ENCODE measurements at places on chromosomes 4 and X.
A peak's percentile ranks its signal among the peaks of the same experiment; 100 is the strongest.

DNA sequence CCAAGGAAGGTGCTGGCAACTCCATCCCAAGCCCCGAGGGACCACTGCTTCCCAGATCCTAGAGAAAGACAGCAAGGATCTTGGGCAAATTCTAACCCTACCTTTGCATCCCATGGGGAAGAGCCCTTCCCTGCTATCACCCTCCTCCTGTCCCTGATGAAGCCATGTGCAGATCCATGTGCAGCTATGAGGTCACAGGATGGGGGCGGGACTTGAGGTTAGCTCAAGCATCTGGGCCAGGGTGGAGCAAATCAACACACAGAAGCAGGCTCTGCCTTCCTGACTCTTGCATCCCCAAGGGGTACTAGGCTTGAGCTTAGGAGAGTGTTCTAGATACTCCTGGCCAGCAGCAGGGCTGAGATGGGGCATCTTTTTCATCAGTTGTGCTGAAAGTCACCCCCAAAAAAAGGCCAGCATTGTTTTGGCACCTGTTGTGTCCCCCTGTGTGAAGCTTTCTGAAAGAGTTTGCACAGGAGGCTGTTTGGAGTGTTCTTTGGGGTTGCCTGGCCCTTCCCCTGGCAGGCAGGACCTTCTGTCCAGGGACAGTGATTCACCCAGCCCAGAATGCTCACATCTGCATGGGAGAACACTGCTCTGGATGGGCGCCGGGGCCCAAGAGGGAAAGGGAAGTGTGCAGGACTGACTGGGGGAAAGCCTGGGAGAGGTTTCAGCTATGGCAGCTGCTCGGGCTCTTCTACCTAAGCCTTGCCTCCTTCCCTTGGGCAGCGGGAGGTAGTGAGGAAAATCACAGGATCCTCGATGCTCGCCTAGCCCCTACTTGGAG lies 50.8 kb downstream of the PRPS1 start:
- peak; percentile 10 for DNase-seq

DNA sequence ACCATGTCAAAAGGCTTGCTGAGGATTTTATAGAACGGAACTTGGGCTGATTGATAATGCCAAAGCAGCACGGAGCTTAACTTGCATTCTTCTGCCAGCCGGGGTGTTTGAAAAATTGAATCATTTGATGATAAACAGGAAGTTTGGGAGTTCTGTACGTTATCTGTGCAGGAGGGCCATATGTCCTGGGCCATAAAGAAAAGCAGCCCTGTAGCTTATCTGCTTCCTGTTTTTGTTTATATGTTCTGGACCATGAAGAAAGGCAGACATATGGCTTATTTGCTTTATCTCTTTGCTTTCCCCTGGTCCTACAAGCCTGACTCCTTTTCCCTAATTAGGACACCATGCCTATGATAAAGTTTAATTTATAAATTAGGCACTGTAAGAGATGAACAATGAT lies 62.4 kb downstream of the HOPX start:
- DNase-seq: no peak

GRCh38 chr4:111671756-111672155 lies 473.5 kb upstream of the FAM241A start:
- DNase-seq: no peak

DNA sequence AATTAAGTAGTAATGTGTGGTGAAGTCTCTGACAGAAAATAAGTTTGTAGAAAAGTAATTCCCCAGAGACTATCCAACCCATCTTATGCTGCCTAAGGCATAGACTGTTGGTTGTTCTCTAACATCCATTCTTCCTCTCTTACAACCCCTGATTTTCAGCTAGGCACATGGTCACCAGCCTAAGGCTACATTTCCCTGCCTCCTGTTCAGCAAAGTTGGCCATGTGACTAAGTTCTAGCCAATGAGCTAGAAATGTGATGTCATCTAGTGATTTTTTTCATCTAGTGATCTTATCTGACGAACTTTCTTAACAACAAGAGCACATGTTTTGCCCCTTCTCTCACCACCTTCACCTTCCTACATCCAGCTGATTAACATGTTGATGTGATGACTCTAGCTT lies 102.3 kb upstream of the S100G start:
- DNase-seq: no peak

DNA sequence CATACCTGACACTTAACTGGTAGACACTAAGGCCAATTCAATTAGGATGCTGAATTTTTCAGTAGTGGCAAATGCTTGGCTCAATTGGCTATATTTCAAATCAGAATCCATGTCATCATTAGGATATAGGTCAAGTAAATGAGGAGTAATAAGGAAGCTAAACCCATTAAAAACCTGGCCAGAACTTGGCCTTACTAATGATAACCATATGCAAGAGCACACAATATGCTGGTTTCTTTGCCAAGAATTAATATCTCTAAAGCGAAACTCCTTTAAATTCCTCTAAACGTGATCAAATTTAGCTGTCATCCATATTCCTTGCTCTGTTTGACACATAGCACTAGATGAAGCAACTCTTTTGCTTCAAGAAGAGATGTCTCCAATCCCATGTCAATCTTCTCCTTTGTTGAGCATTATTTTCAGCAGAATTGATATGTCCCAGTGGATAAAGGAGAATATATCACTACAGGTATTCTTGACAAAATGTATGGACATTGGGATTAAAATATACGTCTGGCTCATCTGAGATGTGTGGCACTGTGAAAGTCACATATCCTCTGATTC lies 206.1 kb upstream of the ANKRD50 start:
- DNase-seq: no peak

GRCh38 chr4:127196655-127197352 lies 436.0 kb upstream of the INTU start:
- no peak for DNase-seq

DNA sequence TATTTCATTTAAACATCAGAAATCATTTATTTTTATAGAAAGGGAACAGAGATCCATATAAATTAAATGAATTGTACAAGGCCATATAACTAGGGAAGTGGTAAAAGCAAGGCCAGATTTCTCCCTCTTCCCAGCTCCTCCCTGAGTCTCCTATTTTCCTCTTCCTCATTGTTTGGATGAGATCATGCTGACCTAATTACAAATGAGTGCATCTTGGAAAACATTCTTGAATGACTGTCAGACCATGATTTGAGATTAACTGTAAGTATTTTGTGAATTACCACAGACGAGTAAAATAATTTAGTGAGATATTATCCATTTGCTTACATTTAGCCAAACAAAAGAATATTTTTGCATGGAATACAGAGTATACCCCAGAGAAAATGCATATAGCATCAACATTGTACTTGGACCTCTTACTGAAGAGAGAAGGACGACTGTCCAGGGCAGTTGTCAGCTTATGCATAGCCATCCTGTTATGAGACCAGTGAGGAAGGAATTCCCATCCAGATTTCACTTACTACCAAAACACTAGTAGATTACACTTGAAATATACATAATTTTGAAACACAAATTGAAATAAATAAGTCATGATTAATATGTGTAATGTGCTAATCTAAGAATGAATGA lies 47.3 kb downstream of the SLAIN2 start:
- DNase-seq: no peak

DNA sequence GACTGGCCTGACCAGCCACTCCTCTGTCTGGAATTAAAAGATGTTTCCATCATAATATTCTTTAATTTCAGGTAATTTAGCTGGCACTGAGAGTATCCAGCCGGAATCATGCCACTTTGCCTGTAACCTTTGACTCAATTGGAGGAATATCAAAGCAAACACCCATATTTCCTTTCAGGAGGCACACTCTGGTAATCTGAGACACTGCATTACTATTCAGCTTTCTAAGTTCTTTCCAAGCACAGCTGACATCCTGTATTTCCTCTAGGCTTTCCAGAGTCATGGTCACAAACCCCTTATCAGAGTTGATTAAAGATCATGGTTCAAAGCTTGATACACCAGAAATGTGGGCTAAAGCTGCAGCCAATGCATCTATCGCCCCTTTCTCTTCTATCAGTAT lies 29.3 kb downstream of the INTS12 start:
- DNase-seq: no peak

- no peak for DNase-seq
These were observed 38.4 kb downstream of the METAP1 start for GRCh38 chr4:99033956-99034355.

- no peak for DNase-seq
These were observed 24.8 kb downstream of the CYTL1 start for GRCh38 chr4:4994312-4995097.

- no peak for DNase-seq
These were observed 181.1 kb upstream of the GPRIN3 start for GRCh38 chr4:89488736-89489135.

- no peak for DNase-seq
These were observed 213.8 kb upstream of the PACRGL start for GRCh38 chr4:20486433-20486832.

DNA sequence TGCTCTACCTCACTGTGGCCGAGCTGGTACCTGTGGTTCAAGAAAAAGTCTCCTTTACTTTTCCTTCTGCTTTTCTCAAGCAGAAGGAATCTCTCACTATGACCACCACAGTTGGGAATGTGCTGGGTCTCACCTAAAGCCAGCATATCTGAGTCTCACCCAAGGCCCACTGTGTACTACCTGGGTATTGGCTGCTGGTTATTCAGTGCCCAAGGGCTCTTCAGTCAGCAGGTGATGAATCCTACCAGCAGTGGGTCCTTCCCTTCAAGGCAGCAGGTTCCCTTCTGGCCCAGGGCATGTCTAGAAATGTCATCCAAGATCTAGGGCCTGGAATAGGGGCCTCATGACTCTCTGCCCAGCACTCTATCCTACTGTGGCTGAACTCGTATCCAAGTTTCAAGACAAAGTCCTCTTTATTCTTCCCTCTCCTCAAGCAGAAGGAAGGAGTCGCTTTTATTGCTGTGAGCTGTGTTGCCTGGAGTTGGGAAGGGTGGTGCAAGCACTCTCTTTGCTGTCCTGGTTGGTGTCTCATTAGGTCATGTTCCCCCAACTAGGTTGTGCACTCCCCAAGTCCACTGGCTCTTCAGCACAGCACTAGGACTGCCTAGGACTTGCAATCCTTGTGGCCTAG lies 6.1 kb downstream of the CXCL10 start:
- DNase-seq: no peak

DNA sequence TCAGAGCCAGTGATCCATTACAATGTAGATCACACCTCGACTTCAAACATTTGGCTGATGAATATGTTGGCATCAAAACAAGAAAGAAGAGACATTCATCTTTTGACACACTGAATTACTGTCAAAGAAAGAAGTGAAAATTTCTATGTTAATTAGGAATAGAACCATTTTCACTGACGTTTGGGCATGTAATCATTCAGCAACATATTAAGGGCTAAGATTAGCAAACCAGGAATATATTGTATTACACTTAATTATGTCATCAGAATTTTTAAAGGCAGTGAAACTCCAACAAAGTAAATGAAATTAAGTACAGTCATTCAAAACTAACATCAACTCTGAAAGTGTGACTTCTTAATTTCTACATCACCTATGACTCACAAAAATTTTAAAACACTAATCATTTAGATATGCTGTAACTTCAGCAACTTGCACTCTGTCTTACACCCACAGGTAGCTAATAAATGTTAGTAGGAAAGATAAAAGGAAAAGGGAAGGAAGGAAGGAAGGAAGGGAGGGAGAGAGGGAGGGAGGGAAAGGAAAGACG lies 1.4 kb upstream of the SMR3A start:
- DNase-seq: no peak

GRCh38 chr4:134911941-134912340 lies 710.4 kb upstream of the PABPC4L start:
- DNase-seq: no peak

DNA sequence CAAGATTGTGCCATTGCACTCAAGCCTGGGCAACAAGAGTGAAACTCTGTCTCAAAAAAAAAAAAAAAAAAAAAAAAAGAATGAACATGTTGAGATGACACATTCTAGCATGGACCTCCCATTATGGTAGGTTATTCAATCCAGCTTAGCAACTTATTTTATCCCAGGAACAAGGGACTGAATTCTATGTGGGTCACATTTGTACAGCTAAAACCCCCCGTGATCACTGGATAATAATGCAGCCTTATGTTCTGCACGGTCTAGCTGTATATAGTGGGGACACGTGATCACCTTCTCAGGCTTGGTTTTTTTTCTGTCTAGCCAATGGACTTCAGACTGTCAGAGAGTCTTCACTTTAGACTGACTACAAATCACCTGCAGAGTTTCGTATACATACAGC lies 115.2 kb upstream of the FRG1 start:
- DNase-seq: no peak

GRCh38 chrX:49072712-49073095 lies 1.1 kb downstream of the PRAF2 start:
- DNase-seq: no peak

- no peak for DNase-seq
These were observed 46.0 kb downstream of the FNIP2 start for GRCh38 chr4:158814636-158815330.

GRCh38 chrX:41922431-41923151 lies 763 bp downstream of the CASK start:
- peak; percentile 5 for DNase-seq

GRCh38 chr4:6469144-6469543 lies 3.3 kb downstream of the PPP2R2C start:
- DNase-seq: no peak

DNA sequence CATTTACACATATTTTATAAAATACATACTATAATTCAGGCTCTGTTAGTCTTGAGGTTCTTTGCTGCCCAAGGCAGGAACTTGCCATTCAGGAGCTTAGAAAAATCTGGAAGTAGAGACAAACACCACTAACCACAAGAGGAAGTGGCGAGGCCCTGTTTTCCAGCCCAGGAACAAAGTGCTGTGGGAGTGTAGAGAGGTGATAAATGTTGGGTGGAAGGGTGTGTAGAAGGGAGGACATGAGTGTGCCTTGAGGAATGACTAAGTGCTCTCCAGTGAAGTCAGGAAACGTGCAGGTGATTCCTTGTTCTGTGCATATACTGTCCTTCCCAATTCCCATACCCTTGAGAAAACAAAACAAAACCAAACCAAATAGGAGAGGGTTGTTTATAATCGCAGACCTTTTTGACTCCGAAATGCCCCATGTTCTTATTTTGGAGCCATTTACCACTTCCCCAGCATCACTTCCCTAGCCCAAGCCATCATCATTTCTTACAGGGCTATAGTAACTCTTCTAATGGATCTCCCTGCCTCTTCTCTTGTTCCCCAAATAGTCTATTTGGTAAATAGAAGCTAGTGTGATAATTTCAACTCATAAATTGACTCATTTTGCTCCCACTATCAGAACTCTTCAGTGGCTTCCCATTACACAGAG lies 83.2 kb downstream of the GPAT3 start:
- DNase-seq: no peak

DNA sequence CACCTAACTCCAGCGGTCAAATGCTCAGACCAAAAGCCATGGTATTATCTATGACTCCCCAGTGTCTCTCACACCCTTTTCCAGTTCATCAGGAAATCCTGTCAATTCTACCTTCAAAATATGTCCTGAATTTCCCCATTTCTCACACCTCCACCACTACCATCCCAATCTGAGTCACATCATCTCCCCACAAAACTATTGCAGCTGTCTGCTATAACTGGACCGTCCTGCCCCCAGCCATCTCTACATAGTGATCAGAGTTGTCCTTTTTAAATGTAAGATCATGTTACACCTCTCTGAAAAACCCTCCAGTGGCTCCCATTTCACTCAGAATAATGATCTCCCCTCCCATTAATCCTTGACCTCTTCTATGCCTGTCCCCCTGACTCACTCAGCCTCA lies 6.8 kb upstream of the ODAPH start:
- no peak for DNase-seq
